Panc1 (cell line): ENCODE measurements at places on chromosomes 1 and 21. TPM values are rescaled to one million over a fixed set of nuclear protein-coding genes. Genes with fewer than 3 reads are reported as not detected.
A peak's percentile ranks its signal among the peaks of the same experiment; 100 is the strongest.

DNA sequence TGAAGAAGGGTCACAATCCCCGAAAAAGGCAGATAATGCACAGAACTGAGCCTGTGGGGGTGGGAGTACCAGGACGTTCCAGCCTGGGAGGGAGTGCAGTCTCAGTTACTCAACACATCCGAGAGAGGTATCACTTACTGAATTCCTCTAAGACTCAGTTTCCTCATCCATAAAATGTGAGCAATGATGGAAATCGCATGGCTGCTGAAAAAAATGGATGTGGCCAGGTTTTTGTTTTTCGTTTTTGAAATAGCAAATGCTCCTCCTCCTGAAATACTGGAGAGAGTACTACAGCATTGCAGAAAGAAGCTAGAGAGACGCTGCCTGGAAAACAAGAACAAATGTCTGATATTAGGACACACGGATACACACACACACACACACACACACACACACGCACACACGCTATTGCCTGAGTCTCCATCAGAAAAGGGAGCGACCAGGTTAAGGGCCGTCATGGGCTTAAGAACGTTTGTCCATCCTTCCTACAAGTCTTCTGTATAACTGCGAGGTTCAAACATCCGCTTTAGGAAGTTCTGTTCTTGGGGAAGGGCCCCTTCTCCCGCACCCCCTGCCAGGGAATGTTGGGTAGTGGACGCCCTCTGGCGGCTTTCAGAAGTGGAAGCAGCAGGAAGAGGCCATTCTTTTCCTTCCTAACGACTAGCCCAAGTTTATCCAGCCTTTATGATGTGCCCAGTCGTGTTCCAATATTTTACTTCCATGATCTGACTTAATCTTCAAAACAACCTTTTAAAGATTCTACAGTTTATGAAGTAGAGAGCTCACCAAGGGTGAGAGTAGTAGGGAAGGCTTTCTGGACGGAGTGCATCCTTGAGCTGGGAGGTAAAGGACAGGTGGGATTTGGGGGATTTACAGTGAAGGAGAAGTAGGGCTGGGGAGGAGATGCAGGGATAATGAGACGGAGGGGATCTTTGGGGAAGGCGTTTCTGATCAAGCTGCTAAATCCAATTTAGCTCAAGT lies 699 bp upstream of the NES start:
- peaks cover 18% of the 10 kb centered on the region for H3K4me1 ChIP-seq
- H3K27me3 ChIP-seq = no peaks in the 10 kb centered on the region
- DNase-seq = no peak
- no peaks in the 10 kb centered on the region for H3K36me3 ChIP-seq

GRCh38 chr21:24941316-24942185 lies 665.7 kb downstream of the MRPL39 start:
- H3K27ac ChIP-seq = no peak overlapping the region
- H3K36me3 ChIP-seq = no peaks in the 10 kb centered on the region
- H3K4me3 ChIP-seq = no peak overlapping the region
- DNase-seq = no peak

DNA sequence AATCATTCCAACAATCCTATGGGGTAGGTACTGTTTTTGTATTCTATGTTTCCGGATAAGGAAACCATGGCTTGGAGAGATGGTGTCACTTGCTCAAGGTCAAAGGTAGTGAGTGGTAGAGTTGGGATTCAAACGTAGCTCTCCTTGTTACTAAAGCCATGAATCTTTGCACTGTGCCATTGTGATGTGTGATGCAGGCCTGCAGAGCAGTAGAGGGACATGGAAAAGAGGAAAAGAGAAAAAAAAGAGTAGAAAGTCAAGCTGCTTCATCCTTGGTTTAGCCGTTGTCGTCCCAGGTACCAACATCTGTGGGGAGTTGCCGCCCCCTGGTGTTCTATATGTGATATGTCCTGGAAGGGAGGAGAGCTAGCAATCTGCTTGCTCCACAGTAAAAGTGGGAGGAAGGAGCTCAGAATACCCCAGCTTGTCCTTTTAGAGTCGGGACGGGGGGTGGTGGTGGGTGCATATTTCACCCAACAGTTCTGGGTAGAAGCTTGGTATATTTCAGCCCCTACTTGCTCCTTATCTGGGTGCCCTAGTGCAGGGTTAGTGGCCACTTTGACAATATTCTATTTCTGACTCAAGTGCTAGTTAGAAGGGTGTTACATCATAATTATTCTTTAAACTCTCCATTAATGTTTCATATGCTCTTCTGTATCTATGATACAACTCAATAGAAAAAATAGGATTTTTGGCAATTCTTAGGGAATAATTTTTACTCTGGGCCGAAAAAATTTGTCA lies 98.4 kb downstream of the EBNA1BP2 start:
- no peaks in the 10 kb centered on the region for H3K27me3 ChIP-seq
- H3K27ac ChIP-seq = no peak overlapping the region
- H3K4me3 ChIP-seq = no peak overlapping the region
- no peaks in the 10 kb centered on the region for H3K4me1 ChIP-seq
- H3K36me3 ChIP-seq = no peaks in the 10 kb centered on the region
- DNase-seq = peak; percentile 61

Gene C1orf159
- 28.8 TPM for total RNA-seq

Gene VSIG8
- total RNA-seq = not detected

DNA sequence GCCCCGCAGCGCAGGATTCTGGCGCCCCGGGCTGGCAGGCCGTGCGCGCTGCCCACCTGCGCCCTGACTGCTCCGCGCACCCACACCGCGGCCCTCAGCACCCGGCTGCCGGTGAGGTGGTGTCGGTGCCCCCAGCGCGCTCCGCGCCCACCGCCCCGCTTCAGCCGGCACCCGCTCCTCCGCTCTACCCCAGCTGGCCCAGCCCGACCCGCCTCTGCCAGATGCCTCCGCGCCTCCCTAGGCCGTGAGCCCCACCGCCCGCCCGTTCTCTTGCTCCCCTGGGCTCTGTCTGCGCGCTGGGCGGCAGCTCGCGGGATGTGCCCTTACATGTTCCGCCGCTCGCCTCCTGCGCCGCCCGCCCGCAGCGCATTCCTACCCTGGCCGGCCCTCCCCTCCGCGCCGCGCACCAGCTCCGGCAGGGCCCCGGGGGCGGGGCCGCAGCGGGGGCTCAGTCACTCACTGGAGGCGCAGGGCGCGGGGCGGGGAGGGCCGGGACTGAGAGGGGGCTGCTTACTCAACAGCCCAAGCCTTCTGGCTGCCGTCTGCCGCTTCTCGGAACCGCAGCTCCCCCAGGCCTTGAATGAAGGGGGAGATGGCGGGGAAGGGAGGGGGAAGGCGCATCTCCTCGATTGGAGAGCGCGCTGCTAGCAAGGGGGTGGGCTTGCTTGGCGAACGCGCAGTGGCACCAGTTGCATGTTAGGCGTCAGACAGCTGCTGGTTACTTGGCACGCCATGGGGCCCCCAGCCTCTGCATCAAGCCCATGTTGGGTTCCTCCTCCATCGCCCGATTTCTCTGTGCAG lies at the start of gene PHLDA3:
PHLDA3 (minus strand) TSS at position 345 of the 801 bp plus-strand sequence. CDS start 402 bp downstream, outside the sequence.
- no peaks in the 10 kb centered on the region for H3K27me3 ChIP-seq
- no peaks in the 10 kb centered on the region for H3K4me1 ChIP-seq
- H3K4me3 ChIP-seq = peak within 1 kb of the TSS; percentile 54
- no peak for DNase-seq

DNA sequence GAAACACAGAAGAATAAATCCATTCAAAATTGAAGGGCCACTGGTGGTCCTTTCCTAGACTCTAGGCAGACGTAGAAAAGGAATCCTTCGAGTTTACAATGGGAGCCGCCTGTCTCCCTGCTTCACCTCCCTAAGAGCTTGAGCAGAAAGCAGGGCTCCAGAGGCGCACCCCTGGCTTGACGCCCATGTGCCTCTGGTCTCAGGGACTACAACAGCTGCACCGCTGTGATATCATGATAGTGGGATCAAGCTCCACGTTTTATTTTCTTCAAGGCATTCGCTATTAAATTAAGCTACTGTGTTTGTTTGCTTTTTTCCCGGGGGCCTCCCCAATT lies 403 bp upstream of the C1orf122 start:
- DNase-seq = no peak
- peak overlapping the region; percentile 94 for H3K27ac ChIP-seq
- peak overlapping the region; percentile 94 for H3K4me3 ChIP-seq
- no peaks in the 10 kb centered on the region for H3K27me3 ChIP-seq
- peaks cover 32% of the 10 kb centered on the region for H3K4me1 ChIP-seq

GRCh38 chr1:54866801-54867716 lies 19.9 kb downstream of the DHCR24 start:
- no peak overlapping the region for H3K27ac ChIP-seq
- no peaks in the 10 kb centered on the region for H3K4me1 ChIP-seq
- H3K4me3 ChIP-seq = no peak overlapping the region
- peaks cover 13% of the 10 kb centered on the region for H3K36me3 ChIP-seq
- no peaks in the 10 kb centered on the region for H3K27me3 ChIP-seq
- DNase-seq = no peak

DNA sequence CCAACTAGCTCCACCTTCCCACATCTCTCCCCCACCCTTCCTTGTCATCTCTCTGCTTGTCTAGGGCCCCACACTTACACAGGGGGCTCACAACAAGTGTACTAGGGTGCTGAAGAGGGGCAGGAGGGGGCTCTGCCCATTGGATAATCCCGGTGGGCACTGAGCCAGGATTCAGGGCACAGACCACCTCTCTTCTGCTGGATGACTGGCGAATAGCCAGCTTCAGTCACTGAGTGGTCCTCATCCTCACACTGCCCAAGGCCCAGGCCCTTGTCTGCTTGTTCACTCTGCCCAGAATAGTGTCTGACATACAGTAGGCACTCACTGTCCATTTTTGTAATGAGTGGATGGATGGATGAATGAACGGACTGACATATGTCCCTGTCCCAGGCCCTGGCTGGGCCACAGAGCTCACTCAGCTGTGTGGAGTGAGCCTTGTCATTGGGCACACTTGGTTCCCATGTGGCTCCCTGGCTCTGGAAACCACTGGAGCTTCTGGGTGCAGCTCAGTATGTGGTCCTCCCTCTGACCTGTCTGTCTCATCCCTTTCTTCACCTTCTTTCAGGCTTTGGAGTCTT lies 36.6 kb downstream of the FOXO6 start:
- no peak overlapping the region for H3K4me3 ChIP-seq
- H3K27me3 ChIP-seq = no peaks in the 10 kb centered on the region
- DNase-seq = no peak
- H3K27ac ChIP-seq = no peak overlapping the region

DNA sequence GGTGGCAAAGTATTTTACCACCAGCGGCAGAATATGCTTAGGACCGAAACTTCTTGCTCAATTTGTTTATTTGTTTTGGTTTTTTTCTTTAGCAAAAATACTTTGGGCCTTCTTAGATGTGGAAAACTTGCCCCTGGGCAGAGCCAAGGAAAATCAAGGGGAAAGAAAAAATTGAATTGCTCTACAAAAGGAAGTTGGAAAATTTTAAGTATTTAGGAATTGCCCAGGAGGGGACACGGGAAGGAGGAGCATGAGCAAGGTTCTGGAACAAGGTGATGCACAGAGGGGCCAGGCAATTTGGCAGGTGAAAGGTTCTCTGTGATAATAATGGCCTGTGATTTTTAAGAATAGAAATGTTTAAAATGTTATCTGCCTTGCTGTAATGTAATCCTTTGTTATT lies 28.6 kb downstream of the SGIP1 start:
- H3K27ac ChIP-seq = no peak overlapping the region
- DNase-seq = no peak
- no peak overlapping the region for H3K4me3 ChIP-seq

GRCh38 chr1:39122056-39122455 lies 82.4 kb upstream of the MACF1 start:
- H3K4me1 ChIP-seq = peaks cover 18% of the 10 kb centered on the region
- no peaks in the 10 kb centered on the region for H3K27me3 ChIP-seq
- H3K36me3 ChIP-seq = no peaks in the 10 kb centered on the region
- no peak overlapping the region for H3K27ac ChIP-seq
- DNase-seq = no peak

GRCh38 chr1:67236277-67236676 lies 70.0 kb downstream of the IL23R start:
- no peaks in the 10 kb centered on the region for H3K27me3 ChIP-seq
- H3K36me3 ChIP-seq = no peaks in the 10 kb centered on the region

DNA sequence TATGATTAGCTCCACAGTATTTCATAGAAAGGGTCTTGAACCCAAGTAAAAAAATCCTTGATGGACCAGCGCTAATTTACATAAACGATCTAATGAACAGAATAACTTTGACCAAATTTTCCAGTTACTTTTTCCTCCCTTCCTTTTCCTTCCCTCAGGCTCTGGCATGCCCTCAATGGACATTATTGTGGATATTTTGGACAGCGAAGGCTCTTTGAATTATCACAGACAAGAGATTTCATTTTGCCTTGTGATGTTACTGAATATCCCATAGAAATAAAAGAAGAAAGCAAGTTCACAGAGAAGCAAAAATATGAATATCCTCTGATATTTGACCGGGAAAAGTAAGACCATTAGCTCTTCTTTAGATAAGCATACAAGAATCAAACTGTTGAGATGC lies 60.3 kb upstream of the EXO1 start:
- no peak overlapping the region for H3K27ac ChIP-seq
- no peaks in the 10 kb centered on the region for H3K36me3 ChIP-seq
- DNase-seq = no peak
- H3K27me3 ChIP-seq = no peaks in the 10 kb centered on the region
- no peak overlapping the region for H3K4me3 ChIP-seq
- H3K4me1 ChIP-seq = no peaks in the 10 kb centered on the region

DNA sequence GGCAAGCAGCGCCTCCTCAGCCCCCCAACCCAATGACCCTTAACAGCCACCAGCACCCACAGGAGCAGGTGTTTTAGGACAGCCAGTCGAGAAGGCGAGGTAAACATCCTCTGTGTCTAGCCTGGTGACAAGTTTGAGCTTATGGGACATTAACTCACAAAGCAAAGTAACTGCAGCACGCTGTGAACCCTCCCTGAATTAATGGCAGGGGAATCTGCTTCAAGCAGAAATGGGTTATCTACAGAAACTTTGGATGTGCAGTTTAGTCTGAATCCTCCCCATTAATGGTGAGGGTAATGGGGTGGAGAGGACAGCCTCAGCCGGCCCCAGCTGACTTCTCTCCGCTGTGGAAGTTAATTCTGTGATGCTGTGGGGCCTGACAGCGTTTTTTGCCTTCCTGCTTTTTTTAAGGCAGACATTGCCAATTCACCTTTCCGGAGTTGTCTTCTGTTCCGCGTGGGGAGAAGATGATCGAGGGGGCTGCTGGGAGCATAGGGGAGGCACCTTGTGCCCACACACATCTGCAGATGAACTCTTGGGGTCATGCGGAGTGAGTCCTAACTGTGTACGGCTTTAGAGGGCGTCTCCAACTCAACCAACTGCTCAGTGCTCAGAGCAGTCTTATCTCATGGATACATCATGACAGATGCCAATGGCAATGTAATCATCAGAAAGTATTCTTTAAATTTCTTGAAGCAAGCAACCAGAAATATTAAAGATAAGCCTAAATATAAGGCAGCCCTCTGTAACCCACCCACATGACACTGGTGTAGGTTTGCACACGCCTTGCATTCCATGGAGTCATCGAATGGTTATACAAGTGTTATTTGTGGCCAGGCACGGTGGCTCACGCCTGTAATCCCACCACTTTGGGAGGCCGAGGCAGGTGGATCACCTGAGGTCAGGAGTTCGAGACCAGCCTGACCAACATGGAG lies 41.0 kb downstream of the POFUT2 start:
- H3K27me3 ChIP-seq = no peaks in the 10 kb centered on the region
- H3K4me3 ChIP-seq = no peak overlapping the region
- DNase-seq = no peak
- no peak overlapping the region for H3K27ac ChIP-seq
- no peaks in the 10 kb centered on the region for H3K36me3 ChIP-seq
- peaks cover 4% of the 10 kb centered on the region; the same call in 1 of the 2 replicates for H3K4me1 ChIP-seq

Gene CFHR2
- not detected for total RNA-seq

- no peaks in the 10 kb centered on the region; the same call in none of the 2 replicates for H3K36me3 ChIP-seq
- H3K4me3 ChIP-seq = no peak overlapping the region
- H3K27me3 ChIP-seq = no peaks in the 10 kb centered on the region
These were observed 41.8 kb upstream of the PWP2 start for GRCh38 chr21:44065428-44065827.

GRCh38 chr1:153430561-153430960 lies 14.2 kb downstream of the S100A7A start:
- no peak overlapping the region for H3K4me3 ChIP-seq
- no peaks in the 10 kb centered on the region for H3K36me3 ChIP-seq
- no peaks in the 10 kb centered on the region; the same call in none of the 2 replicates for H3K27me3 ChIP-seq
- no peak overlapping the region for H3K27ac ChIP-seq
- DNase-seq = no peak
